ENCODE measurements at places on chromosomes 13 and 19.

DNA sequence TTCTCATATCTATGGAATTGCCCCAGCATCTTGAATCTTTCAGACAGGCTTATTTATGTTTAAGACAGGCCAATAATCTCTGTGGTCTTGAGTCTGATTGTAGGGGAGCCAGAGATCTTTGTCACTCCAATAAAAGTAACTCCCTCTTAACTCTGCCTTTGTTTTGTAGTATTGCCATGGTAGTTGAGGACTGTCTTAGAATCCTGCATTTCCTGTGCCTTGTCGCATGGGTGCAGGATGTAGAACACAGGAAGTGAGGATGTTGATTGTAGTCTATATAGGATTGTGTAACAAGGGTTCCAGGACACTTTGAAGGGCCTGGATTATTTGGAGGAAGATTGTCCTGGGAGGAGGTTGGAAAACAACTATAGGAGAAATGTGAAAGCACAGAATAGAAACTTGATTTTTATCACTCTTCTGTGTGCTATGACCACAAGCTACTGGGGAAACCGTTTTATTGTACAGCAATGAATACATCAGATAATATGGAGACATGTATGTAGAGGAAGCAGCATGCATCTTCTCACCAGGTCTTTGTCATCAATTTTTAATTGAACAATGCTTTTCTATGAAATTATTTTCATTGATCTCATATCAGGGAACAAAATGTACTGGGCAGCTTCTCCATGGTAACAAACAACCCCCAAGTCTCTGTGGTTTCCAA lies 411.7 kb downstream of the FGF9 start:
- DNase-seq: no peak

- no peak for DNase-seq
Observed at GRCh38 chr13:23953860-23954512, 56.7 kb upstream of the C1QTNF9B start.

GRCh38 chr19:10797541-10798256 lies 38.3 kb downstream of the TMED1 start:
- peak; percentile 25 for DNase-seq

DNA sequence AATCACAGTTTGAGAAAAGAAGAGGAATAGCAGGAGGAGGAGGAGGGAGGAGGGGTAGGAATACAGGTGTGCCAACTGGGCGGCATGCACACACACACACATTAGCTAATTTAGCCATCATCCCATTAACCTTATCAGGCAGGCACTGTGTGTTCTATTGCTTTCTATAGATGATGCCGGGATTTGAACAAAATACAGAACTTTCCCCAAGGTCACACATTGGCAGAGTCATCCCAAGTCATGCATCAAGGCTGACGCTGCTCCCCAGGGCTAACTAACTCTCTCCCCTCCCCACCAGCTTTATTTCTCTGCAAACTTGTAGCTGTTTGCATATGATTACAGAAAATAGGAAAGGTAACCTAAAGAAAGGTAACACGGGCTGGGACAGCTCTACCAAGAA lies 83.0 kb downstream of the NUFIP1 start:
- no peak for DNase-seq

DNA sequence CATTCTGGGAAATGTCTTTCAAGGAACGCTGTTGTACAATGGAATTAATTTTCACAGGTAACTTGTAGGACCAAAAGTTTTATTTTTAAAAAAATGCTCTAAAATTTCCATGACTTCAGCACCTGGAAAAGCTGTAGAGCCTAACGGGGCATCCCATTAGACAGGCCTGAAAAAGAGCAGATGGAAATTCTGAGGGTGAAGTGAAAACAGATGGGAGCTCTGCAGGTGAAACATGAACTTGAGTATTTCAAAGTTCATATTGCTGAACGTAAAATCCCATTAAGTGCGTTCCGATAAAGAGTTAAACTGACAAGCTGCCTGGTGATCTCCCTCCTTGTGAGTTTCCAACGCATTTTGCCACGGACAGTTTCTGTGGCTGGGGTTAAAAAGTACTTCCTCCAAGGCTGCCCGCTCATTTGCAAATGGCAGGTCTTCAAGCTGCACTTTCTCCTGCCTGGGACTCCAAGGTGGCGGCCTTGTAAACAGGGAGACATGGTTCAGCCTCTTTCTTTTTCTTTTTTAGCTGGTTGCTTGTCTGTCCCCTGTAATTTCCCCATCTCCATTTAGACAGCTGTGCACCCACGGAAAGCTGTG lies 450.4 kb downstream of the FGF9 start:
- no peak for DNase-seq

DNA sequence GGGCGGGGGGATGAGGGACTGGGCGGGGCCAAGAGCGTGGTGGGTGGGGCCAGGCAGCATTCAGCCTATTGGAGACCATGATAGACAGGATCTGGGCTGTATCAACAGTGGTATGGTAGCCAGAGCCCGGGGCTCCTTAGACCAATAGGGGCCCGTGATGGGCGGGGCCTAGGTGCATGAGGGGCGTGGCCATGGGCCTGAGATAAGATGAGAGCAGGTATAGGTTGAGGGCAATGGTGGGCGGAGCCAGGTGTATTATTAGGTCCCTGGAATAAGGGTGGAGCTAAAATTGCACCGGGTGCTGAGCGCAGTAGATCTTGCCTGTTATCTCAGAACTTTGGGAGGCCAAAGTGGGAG lies 5.3 kb downstream of the ABCA7 start:
- DNase-seq: peak; percentile 41

- no peak for DNase-seq
Observed at GRCh38 chr19:35011737-35012682, 11.9 kb downstream of the GRAMD1A start.

- no peak for DNase-seq
Observed at GRCh38 chr19:44111910-44112463, 1.2 kb upstream of the ZNF225 start.

All from activated naive CD4-positive, alpha-beta T cell (primary cell).